A549 treated with ZK216348 at 1 μM for 4 hours (cell line): ENCODE measurements at places on chromosomes 6 and 20. TPM values are rescaled to one million over a fixed set of nuclear protein-coding genes. Genes with fewer than 3 reads are reported as not detected.

The SLC4A11 gene
- 3.6 to 9.5 TPM (median 6.9 TPM) in 5 replicates for total RNA-seq

The PREX1 gene
- total RNA-seq = 9.2 to 14.1 TPM (median 13.6 TPM) in 5 replicates

The F13A1 gene
- not detected in 5 replicates for total RNA-seq

The RSPH9 gene
- 0.13 to 0.31 TPM (median 0.24 TPM) in 5 replicates for total RNA-seq

The VARS1 gene
- total RNA-seq = 43.4 to 61.7 TPM (median 60.4 TPM) in 5 replicates

The LAMP5 gene
- total RNA-seq = 0.08 to 0.20 TPM in 2 of 5 replicates, not detected in the others

The UBD gene
- total RNA-seq = 0.35 to 0.74 TPM (median 0.53 TPM) in 5 replicates

The THEMIS gene
- total RNA-seq = not detected in 5 replicates

The POM121L2 gene
- not detected in 5 replicates for total RNA-seq

The DPPA5 gene
- total RNA-seq = not detected in 5 replicates

The ADGRG6 gene
- 37.0 to 76.6 TPM (median 63.3 TPM) in 5 replicates for total RNA-seq

The PROCR gene
- total RNA-seq = 105 to 137 TPM (median 133 TPM) in 5 replicates

The MCCD1 gene
- total RNA-seq = not detected in 5 replicates

The PRR18 gene
- total RNA-seq = 0.09 to 0.54 TPM (median 0.21 TPM) in 4 of 5 replicates, not detected in the other

The LY6G6D gene
- total RNA-seq = not detected in 5 replicates

The NTSR1 gene
- total RNA-seq = 0.10 to 0.19 TPM (median 0.14 TPM) in 4 of 5 replicates, not detected in the other

The ILRUN gene
- total RNA-seq = 29.3 to 35.1 TPM (median 33.0 TPM) in 5 replicates

The MOXD1 gene
- total RNA-seq = 1.5 to 2.1 TPM (median 2.0 TPM) in 5 replicates

The MATN4 gene
- total RNA-seq = 0.13 to 0.19 TPM in 2 of 5 replicates, not detected in the others

The GSTA3 gene
- not detected in 5 replicates for total RNA-seq

The SLC35B3 gene
- 5.6 to 8.0 TPM (median 7.8 TPM) in 5 replicates for total RNA-seq

The MTFR2 gene
- 10.4 to 14.4 TPM (median 11.9 TPM) in 5 replicates for total RNA-seq

The TAAR8 gene
- not detected in 5 replicates for total RNA-seq

The GPRC6A gene
- total RNA-seq = not detected in 5 replicates

The TSPO2 gene
- total RNA-seq = not detected in 5 replicates

The GSTA2 gene
- 0.21 to 0.24 TPM in 2 of 5 replicates, not detected in the others for total RNA-seq

The BCAS1 gene
- total RNA-seq = 0.39 to 1.0 TPM (median 0.53 TPM) in 5 replicates

The SLPI gene
- total RNA-seq = 8.3 to 13.8 TPM (median 9.4 TPM) in 5 replicates

The PGC gene
- not detected in 5 replicates for total RNA-seq

The PTCRA gene
- total RNA-seq = not detected in 5 replicates

The ANGPT4 gene
- total RNA-seq = 0.04 to 0.06 TPM in 2 of 5 replicates, not detected in the others

The TNFRSF6B gene
- 0.33 to 1.4 TPM (median 0.86 TPM) in 5 replicates for total RNA-seq

The NOX3 gene
- not detected in 5 replicates for total RNA-seq

The ID1 gene
- total RNA-seq = 269 to 530 TPM (median 412 TPM) in 5 replicates

The SMOC2 gene
- not detected in 5 replicates for total RNA-seq
